NCI-H774 (cell line): ENCODE measurements at places on chromosomes 1 and 21.

DNA sequence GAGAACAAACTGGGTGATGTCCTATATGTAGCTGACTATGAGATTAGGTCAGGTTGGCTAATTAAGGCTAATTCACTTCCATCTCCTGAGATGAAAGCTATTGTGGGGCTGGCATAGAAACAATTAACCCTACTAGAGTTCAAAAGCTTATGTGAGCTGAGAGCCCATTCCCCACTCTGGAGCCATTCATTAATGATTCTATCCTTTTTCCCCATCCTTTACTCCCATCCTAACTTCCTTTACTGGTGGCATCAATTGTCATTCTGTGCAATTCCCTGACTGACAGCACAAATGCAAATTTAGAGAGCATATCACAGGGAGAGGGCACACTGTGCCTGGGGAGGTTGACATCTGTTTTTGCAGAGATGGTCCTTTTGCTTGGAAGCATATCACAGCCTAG, 103.9 kb downstream of the URB2 start:
- DNase-seq, result no peak

- no peak for DNase-seq
Measured at GRCh38 chr21:23008601-23009202, 2010.5 kb downstream of the NCAM2 start.

GRCh38 chr1:202217516-202217915, 23.9 kb downstream of the LGR6 start:
- no peak for DNase-seq

DNA sequence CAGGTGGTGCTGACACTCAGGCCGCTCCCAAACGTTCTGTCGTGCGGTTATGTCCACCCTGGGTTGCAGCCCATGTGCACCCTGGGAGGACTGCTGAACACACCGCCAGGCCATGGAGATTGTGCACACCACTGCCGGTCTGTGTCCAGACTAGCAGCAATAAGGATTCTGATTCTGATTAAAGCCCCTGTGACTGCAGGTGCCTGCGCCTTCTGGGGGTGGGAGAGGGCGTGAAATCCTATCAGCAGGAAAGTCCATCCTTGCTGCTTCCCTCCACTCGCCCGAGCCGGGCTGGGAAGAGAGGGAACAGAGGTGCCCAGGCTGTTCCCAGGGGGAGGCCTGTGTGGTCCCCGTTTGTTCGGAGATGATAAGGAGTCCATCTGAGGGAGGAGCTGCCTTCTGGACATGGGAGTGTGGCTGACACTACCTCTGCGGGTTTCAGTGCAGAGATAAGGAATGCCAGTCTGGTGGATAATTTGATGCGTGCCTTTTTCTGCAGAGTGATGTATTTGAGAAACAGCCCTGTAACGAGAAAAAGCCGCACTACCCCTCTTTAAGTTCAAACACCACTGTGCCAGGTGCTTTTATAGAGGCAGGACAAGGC, 41.2 kb downstream of the BACE2 start:
- no peak for DNase-seq

DNA sequence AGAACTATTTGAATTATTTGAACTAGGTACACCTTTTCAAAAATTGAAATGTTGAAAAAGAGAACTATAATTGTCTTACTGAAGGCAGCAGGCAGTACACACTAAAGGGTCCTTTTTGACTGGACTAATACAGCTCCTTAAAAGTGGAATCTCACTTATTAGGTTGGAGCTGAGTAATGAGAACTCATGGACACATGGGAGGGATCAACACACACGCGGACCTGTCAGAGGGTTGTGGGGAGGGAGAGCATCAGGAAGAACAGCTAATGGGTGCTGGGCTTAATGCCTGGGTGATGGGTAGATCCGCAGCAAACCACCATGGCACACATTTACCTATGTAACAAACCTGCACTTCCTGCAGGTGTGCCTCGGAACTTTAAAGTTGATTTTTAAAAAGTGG, 145.0 kb downstream of the BRINP2 start:
- DNase-seq, result no peak

DNA sequence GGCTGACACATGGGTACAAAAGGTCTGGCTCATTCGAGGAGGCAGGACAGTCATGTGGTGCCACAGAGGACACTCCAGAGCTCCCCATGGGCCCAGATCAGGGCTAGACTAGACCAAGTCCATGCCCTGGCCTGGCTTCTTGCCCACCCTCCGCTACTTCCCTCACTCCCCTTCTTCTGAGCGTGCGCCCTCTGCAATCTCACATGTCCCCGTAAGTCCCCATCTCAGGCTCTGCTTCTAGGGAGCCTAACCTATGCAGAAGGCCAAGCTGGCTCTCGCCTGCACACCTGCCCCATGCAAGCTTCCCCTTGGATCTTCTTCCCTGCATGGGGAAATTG, 553.6 kb downstream of the PTPRU start:
- DNase-seq, result no peak

DNA sequence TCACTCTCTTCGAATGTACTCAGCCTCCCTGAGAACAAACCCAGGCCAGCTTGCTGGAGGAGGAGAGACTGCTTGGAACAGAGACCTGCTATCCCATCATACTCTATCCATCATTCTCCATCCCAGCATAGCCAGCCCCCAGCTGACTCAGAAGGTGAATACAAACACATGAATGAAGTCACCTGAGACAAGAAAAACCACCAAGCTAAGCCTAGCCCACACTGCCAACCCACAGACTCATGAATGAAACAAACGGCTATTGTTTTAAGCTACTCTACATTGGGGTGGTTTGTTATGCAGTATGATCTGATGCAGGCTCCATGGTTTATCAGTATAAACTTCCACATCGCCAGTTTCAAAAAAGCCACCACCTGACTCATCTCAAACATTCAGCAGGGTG, 395.6 kb downstream of the SETD4 start:
- DNase-seq, result no peak

- DNase-seq, result no peak
Measured at GRCh38 chr1:46717654-46718053, 1.3 kb downstream of the EFCAB14 start.

- no peak for DNase-seq
Measured at GRCh38 chr1:24047110-24047477, 64.8 kb downstream of the MYOM3 start.

GRCh38 chr1:88735909-88736308, 51.8 kb downstream of the PKN2 start:
- no peak for DNase-seq

DNA sequence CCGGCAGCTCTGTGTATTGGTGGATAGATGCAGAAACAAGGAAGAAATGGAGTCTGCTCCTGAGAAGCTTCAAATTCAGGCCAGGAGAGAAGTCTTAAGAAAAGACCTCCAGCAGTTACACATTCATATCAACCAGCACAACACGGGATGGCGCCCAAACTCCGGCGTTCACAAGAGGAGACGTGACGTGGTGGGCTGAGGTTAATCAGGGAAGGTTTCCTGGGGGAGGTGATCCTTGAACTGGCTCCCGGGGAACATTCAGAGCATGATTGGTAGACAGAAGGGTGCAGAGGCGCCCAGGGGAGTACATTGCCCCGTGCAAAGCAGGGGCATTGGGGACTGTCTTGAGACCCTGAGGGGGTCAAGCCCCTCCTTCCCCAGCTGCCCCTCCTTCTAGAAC, 27.7 kb upstream of the SPSB1 start:
- DNase-seq, result no peak

GRCh38 chr21:14530592-14530991, 15.5 kb downstream of the SAMSN1 start:
- DNase-seq, result no peak

GRCh38 chr1:85374160-85374559, 90.8 kb downstream of the DDAH1 start:
- no peak for DNase-seq

DNA sequence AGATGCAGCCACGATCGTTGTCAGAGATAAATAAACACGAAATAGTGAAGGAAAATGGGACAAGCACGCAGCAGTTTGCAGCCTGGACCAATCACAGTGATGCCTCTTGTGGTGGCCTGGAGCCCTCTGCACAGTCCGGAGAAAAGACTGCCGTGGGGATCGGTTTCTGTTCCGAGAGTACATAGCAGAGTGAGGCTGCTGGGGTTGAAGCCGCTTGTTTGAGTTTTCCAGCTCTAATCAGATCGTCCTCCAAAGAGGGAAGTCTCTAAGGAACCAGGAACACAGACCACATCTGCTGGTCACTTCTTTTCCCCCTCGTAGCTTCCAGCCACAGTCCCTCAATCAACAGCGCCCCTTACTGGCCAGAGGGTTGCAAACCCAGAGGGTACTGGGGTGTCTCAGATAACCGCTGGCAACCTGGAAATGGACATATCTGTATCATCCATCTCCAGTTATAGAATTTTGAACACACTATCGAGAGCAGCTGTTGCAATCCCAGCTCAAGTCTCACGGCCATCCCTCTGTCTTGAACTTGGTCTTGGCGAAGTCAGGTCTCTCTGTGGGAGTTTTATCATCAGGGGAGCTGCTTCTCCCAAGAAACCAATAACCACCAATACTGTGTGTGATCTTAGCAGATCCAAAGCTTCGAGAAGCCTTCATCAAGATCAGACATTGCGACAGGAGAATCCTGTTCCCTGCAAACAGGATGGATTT, 57.4 kb downstream of the OLIG1 start:
- DNase-seq, result peak; percentile 67

DNA sequence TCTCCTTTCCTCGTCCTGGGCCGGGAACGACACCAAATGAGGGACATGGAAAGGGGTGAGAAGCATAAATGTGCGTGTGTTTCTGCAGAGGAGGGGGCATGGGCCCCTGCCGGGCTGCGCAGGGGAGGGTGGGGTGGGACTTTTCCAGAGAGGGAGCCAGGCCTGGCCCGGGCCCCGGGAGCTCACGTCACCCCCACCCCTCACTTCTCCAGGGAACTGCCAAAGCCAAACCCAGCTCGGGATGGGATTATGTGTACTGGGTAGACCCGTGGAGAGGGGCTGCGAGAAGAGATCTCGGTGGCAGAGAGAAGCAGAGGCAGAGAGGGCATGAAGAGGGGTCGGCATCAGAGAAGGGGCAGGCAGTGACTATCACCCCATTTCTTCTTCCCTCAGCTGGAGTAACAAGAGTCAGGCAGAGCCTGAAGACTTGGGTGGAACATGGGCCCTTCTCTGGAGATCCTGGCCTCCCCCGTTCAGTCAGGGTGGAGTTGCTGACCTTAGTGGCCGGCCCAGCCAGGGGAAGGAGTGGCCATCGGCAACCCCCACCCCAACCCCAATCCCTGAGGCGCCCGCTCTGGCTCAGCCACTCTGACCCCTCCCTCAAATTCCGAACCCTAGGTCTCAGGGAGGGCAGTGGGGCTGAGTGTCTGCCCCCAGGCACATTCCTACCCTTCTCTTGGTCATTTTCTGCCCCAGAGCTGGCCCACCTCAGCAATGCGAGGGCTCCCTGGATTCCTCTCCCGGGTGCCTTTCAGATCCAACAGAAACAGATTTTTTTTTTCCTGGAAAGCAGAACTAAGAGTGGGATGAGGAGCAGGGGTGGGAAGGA, 1.2 kb downstream of the ADAMTSL4 start:
- DNase-seq, result no peak

- DNase-seq, result no peak
Measured at GRCh38 chr1:108551137-108551862, 8.6 kb upstream of the EEIG2 start.

DNA sequence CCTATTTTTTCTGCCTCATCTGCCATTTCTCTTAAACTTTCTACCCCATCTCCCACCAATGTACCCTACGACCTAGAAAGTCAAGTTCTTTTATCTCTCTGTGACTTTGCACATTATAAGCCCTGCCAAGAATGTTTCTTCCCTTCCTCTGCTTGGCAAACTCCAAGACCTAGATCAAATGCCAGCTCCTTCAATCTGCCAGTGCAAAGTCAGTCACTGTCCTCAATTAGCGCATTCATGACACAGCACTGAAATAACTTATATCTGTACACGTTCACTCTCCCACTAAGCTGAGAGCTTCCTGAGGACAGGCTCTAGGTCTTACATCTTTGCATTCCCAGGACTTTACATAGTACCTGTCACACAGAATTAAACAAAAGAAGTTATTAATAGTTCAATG, 21.4 kb upstream of the LSM10 start:
- no peak for DNase-seq

GRCh38 chr1:97202481-97203380, 481.1 kb downstream of the PTBP2 start:
- no peak for DNase-seq

DNA sequence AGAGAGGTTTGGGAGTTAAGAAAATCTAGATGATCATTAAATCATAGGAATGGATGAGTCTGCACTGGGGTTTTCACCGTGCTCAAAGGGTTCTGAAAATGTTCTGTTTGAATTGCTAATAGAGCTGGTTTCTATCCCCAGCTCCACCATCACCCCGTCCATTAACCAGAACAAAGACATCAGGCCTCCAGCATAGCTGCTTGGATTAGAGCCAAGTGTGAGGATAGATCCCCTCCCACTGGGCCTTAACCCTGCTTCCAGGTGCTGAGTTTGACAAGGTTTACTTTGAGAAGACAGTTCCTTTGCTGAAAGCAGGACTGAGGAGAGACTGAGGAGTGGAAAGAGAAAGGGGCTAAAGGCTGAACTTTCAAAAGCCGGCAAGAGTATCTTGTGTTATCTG, 48.3 kb downstream of the MPZL1 start:
- DNase-seq, result no peak

DNA sequence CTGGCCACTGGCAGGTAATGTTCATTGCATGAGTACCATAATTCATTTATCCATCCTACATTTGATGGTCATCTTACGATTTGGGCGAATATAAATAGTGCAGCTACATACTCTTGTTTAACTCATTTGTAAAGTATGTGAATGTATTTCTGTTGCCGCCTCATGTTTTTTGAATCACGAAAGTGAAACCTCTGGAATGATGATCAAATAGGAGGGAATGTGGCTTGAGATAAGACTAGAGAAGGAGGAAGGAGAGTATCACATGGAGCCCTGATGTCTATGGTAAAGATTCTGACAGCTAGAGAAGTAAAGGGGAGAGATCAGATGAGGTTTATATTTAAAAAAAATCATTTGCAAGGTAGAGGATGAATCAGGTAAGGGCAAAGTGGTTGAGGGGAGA, 8.0 kb downstream of the MRPS14 start:
- DNase-seq, result no peak

GRCh38 chr1:15849775-15850324, 2.3 kb downstream of the SPEN start:
- peak; percentile 33 for DNase-seq

- no peak for DNase-seq
Measured at GRCh38 chr1:42730988-42731387, 9.0 kb downstream of the CLDN19 start.

DNA sequence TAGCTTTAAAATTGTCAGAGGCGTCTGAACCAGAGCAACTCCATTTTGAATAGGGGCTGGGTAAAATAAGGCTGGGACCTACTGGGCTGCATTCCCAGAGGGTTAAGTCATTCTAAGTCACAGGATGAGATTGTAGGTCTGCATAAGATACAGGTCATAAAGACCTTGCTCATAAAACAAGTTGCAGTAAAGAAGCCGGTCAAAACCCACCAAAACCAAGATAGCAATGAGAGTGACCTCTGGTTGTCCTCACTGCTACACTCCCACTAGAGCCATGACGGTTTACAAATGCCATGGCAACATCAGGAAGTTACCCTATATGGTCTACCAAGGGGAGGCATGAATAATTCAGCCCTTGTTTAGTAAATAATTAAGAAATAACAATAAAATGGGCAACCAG, 143.6 kb downstream of the GABPA start:
- no peak for DNase-seq
